ENCODE measurements at places on chromosomes 6 and 20. TPM values are rescaled to one million over a fixed set of nuclear protein-coding genes. Genes with fewer than 3 reads are reported as not detected.

The WFDC10B gene
- not detected for total RNA-seq

DNA sequence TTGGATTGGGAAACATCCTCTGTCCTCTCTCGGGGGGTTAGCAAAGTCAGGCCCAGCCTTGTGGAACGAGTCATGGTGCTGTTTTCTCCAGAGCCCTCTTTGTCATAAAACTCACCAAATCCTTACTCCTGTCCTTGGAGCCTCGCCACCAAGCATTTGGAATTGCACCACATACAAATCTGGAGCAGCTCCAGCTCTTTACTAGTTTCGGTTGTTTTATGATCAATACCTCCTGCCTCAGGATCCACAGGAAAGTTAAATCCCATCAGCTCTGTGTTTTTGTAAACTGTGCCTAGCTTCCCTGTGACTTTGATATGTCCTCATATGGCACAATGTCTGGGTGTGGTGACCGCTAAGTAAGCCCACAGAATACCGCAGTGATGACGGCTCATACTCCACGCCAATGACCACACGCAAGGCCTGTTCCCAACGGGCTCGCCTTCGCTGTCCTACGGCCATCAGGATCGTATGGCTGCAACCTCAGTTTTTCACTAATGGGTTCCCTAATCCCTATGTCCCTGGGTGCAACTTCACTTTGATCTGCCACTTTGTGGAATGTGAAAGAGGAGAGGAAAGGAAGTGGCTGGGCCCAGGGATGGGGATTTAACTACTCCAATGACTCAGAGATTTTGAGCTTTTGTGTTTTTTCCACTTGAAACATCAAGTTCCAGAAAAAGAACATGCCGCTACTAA, 111.3 kb upstream of the FOXQ1 start:
- DNase-seq, result no peak

DNA sequence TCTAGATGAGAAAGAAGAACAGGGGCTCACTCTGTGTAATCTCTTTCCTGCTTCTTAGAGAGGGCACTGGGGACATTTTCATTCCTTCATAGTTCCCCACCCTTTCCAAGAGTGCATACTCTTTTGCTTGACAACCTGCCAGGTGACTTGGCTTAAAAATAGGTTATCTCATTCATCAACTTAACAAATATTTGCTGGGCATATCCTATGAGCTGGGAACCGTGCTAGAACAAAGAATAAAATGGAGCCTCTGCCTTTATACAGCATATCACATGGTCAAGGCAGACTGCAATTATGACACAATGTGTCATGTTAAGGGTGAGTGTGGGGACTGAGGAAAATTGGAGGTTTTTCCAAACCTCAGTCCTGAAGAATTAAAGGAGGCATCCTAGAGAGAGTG, 209.8 kb upstream of the FOXA2 start:
- no peak for DNase-seq

GRCh38 chr20:35279533-35280174, 1.7 kb upstream of the MMP24OS start:
- no peak for DNase-seq

- DNase-seq, result no peak
Measured at GRCh38 chr20:19284400-19285178, 72.1 kb downstream of the SLC24A3 start.

The F13A1 gene
- total RNA-seq, result 494 TPM

The IYD gene
- not detected for total RNA-seq

GRCh38 chr6:9566096-9566495, 848.8 kb downstream of the TFAP2A start:
- no peak for DNase-seq

GRCh38 chr6:57040011-57040410, 6.5 kb upstream of the KIAA1586 start:
- DNase-seq, result no peak

DNA sequence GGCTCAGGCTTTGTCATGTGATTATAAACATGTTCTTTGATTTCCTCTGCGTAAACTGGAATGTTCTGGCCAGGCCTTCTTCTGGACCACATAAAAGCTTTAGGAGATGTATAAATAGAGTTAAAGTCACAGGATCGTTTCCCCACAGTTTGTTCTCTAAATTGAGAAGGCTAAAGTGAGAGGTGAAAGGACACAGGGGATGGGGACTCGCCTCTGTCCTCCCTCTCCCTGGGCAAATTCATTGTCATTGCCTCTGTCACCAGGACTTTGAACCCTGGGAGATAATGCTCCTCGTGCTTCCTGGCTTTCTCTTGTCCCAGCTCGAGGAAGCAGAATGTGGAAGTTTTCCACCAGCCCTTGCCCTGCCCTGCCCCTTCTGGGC, 20.3 kb upstream of the ZFAND3 start:
- DNase-seq, result no peak

DNA sequence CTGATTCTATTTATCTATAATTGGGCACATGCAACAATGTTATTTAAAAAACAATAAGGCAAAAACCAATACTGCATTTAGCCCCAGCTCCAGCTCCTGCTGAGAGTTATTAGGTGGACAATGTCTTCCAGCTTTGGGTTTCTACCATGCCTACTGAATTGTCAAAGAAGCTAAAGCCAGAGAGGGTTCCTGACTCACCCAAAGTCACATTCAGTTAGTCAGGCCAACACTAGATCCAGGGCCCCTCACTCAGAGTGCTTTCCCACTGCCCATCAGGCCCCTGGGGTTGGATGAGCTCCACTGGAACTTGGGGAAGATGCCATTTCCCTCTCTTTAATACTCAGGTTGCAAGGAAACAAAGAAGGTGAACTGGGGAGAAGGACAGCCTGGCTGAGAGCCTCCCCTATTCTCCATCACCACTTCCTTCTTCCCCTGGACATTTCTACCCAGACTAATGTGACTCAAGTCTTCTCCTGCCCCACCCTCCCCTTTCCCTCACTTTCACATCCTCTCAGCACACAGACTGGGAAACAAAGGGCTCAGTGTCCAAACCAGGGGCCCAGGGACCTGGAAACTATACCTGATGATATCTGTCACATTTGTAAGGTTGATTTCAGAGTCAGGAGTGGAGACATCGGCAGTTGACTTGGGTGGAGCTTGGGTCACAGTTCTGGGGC, 6.0 kb downstream of the TREM1 start:
- no peak for DNase-seq

- DNase-seq, result no peak
Measured at GRCh38 chr20:58544891-58545290, 29.7 kb upstream of the APCDD1L start.

GRCh38 chr20:8471465-8471864, 339.4 kb downstream of the PLCB1 start:
- no peak for DNase-seq

GRCh38 chr6:17986656-17987446, 584 bp downstream of the KIF13A start:
- peak; percentile 88 for DNase-seq

GRCh38 chr20:62132421-62132820, 10.1 kb downstream of the LSM14B start:
- DNase-seq, result no peak

DNA sequence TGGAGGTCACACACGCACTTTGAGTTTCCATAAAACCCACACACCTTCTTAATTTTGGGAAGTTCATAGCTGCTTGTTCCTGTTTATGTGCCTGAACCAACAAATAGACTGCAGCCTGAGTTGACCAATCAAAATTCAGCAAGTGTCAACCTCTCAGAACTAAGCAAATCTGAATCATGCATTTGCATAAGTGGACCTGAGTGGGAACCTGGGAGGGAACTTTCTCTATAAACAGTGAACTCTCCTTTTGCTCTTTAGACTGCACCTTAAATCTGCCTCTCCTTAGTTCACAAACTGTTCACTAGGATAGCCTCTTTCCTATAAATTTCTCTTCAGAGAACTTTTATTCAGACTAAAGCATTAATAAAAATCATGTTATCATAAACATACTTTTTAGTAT, 37.9 kb downstream of the SLC17A1 start:
- no peak for DNase-seq

GRCh38 chr20:51636123-51636522, 93.6 kb upstream of the NFATC2 start:
- no peak for DNase-seq

The HLA-DRA gene
- 225 TPM for total RNA-seq

DNA sequence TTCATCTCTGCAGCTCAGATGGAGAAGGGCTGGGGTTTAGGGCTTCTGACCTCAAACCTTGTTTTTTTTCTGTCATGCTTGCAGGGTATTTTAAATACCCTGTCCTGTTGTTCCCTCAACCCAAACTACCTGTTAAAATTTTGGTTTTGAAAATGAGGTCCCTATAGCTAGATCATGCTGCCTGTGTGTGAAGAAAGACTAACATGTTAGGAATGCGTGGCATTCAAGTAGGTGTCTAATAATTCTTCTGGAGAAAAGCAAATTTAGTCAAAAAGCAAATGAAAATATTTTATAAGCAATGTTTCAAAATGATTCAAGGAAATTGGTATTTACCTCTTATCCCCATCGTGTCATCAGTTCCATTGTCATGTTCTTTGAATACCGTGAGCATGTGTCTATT, 77.2 kb upstream of the C20orf144 start:
- no peak for DNase-seq

The MCCD1 gene
- not detected for total RNA-seq

- no peak for DNase-seq
Measured at GRCh38 chr6:38833320-38833719, 118.2 kb downstream of the DNAH8 start.

DNA sequence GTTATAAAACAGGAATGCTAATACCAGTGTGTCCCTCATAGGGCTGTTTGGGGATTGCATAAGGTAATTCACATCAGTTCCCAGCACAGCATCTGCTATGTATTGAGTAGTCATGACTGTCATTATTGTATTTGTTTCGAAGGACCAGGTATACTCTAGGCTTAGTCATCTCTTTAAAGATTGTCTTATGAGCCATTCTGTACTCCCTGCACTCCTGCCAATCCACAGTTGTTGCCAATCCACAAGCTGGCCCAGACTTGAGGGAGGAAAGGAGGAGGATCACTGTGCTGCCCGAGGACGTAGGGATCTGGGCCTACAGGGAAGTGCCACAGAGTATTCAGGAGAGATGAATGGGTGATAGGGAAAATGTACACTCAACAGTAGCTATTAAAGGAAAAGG, 113.0 kb upstream of the TIAM2 start:
- no peak for DNase-seq

GRCh38 chr20:36645998-36646397, at the start of gene SLA2:
SLA2 (minus strand) TSS chr20:36646196; CDS start chr20:36641335, 4,861 bp downstream.
- DNase-seq, result no peak

The CRIP3 gene
- 1.4 TPM for total RNA-seq

GRCh38 chr6:12289365-12289919, 719 bp upstream of the EDN1 start:
- no peak for DNase-seq

- DNase-seq, result no peak
Measured at GRCh38 chr20:56245761-56246160, 2.8 kb upstream of the MC3R start.

- no peak for DNase-seq
Measured at GRCh38 chr6:104639668-104640067, 220.1 kb downstream of the HACE1 start.

The DEFB113 gene
- total RNA-seq, result not detected

The RIPPLY2 gene
- not detected for total RNA-seq

GRCh38 chr6:15769511-15770018, 106.7 kb upstream of the DTNBP1 start:
- DNase-seq, result no peak

The EYA2 gene
- 14.4 TPM for total RNA-seq

The DNPH1 gene
- total RNA-seq, result 24.5 TPM

GRCh38 chr6:147005499-147005898, 198.7 kb upstream of the STXBP5 start:
- no peak for DNase-seq

The DLL1 gene
- 14.1 TPM for total RNA-seq

The PLN gene
- total RNA-seq, result 234 TPM

The ABHD16B gene
- total RNA-seq, result not detected

The PSORS1C2 gene
- not detected for total RNA-seq

The KIAA1755 gene
- 18.6 TPM for total RNA-seq

The ALDH5A1 gene
- total RNA-seq, result 4.8 TPM

DNA sequence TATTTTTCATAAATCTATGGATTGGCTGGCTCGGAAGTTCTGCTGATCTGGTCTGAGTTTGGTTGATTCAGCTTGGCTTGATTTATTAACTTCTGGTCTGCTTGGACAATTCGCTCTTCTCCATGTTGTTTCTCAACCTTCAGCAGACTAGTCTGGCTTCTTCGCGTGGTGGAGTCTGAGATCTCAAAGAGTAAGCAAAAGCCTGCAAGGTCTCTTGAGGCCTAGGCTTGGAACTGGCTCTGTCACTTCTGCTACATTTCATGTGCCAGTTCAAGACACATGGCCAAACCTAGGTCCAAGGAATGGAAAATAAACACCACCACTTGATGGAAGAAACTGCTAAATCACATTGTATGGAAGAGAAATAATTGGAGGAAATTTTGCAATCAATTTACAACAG, 115.1 kb upstream of the JAG1 start:
- DNase-seq, result no peak

The ARFRP1 gene
- 38.1 TPM for total RNA-seq

- DNase-seq, result no peak
Measured at GRCh38 chr20:43516251-43516824, 8.8 kb downstream of the L3MBTL1 start.
